ENCODE measurements at places on chromosomes 13 and 19.
A peak's percentile ranks its signal among the peaks of the same experiment; 100 is the strongest.

GRCh38 chr19:6662702-6663101 lies 7.3 kb downstream of the TNFSF14 start:
- no peak for DNase-seq

DNA sequence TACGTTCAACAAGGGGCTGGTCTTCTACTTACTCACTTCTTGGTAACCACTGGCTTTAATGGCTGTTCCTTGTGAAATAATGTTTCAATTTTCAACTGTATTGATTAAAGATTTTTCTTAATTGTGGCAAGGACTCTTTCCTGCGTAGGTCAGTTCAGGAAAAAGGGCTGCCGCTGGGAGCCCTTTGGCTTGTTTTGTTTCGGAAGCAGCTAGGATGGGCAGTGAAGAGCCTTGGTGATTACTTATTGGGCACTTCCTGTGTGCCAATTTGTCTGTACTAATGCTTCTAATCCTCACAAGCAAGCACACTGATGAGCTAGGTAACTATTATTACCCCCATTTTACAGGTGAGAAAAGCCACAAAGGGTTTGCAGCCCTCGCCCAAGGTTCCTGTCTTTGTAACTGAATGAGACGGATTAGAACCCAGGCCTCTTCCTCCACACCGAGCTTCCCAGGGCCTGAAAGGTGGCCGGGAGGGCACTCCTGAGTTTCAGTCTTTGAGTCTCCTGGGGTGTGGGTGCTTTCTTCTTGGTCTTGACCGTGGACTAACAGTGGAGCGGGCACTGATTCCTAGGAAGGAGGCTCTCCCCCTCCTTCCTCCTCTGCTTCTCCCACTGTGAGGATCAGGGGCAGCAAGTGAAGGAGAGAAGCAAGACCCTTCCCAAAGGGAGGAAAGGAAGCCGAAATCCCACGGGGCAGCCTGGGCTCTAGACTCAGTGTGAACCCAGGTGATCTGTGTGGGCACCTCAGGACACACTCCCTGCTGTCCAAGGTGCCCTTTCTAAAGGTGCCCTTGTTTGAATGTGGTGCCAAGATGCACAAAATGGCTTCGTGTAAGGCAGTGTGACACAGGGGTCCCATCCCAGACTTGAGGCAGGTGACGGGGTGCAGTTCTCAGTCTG lies 3.7 kb downstream of the COL4A2 start:
- no peak for DNase-seq

- no peak for DNase-seq
Measured at GRCh38 chr19:30209617-30210600, 162.3 kb upstream of the ZNF536 start.

DNA sequence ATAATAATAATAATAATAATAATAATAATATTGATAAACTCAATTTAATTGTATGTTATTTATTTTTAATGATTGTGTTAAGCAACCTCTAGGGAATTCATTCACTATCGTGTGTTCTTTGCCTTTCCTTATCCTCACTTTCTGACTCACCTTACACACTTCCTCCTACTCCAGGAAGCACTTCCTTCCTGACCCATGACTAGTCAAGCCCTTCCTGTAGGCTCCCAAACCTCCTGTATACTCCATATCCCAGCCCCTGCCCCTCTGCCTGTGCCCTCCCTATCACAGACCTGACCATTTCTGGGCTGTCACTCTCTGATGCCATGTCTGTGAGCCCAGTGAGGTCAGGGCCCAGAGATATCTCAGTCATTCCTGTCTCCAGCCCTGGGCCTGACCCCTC lies 7.6 kb downstream of the LGALS4 start:
- DNase-seq = no peak

DNA sequence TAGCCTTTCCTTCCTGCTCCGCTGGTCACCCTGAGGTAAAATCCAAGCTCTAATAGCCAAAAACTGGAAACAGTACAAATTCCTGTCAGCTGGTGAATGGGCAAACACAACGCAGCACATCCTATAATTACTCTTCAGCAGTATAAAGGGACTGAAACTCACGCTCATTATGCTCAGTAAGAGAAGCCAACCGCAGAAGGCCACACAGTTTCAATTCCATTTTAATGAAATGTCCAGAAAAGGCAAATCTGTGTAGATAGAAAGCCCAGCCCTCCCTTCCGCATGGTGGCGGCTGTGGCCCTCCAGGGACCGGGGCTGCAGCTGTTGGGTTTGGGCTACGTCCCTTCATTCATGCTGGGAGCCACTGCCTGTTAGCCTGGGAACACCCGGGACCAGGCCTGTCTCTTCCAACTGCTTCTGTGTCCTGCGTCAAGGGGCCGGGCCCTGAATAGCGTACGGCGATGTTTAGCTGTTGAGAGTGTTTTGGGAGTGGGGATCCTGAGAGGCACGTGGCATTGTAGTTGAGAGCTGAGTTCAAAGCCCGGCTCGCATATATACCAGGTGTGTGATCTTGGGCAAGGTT lies 23.5 kb downstream of the NKPD1 start:
- DNase-seq = no peak

DNA sequence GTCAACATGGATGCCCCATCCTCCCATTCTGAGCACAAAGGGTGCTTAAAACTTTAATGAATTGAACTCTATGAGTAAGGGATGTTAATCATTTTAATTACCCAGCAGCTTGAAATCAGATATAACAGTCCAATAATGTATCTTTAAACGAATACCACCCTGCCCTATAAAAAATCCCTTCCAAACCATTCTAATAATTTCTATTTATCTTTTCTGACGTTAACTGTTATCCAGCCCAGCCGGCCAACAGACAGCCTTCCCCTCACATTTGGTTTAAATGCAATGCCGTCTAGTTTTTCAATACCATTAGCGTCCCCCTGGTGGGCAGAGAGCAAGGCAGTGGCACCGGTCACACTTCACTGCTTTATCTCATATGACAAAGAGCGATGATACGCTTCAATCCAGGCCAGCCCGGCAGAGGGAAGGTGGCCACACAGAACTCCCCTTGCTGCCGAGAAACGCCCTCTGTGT lies 402.2 kb upstream of the ZNF507 start:
- DNase-seq = no peak

GRCh38 chr19:41570639-41571112 lies 5.3 kb upstream of the CEACAM21 start:
- peak; percentile 77 for DNase-seq

DNA sequence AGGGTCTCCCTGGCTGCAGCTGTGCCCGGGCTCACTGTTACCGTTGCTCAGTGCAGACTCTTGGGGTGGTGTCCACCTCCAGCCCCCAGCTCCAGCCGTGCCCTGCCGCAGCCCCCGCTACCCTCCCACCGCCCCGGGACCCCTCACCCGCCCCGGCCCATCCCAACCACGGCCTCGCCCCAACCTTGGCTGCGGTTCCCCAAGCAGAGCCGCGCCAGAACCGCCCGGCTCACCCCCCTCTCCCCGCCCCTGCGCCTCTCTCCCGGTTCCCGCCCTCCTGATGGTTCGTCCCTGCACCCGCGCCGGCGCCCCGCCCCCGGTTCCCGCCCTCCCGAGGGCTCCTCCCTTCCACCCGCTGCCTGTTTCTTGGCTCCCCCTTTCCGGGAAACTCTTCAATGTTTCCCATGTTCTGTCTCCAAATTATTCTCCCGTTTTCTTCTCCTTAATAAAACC lies 40.3 kb downstream of the ANKRD10 start:
- no peak for DNase-seq

DNA sequence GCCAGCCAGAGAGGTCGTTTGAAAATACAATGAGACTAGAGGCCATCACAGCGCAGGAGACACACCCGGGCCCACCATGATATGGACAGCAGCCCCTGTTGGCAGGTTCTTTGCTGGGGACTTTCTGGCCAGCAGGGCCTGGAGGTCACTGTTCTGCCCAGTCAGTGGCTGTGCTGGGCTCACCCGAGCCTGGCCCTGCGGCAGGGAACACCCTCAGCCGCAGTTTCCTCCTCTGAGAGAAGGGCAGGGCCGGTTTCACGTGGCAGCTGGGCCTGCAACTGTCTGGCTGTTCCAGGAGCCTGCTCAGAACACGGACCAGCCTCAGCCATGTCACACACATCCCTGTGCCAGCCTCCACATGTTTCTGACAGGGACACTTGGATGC lies 39.4 kb downstream of the ADPRHL1 start:
- no peak for DNase-seq

- no peak for DNase-seq
Measured at GRCh38 chr13:53112522-53112921, 83.9 kb downstream of the OLFM4 start.

Data from central memory CD8-positive, alpha-beta T cell (primary cell).